Neural crest cell (in vitro differentiated cells): ENCODE measurements at places on chromosomes 2 and 18.
A peak's percentile ranks its signal among the peaks of the same experiment; 100 is the strongest.

DNA sequence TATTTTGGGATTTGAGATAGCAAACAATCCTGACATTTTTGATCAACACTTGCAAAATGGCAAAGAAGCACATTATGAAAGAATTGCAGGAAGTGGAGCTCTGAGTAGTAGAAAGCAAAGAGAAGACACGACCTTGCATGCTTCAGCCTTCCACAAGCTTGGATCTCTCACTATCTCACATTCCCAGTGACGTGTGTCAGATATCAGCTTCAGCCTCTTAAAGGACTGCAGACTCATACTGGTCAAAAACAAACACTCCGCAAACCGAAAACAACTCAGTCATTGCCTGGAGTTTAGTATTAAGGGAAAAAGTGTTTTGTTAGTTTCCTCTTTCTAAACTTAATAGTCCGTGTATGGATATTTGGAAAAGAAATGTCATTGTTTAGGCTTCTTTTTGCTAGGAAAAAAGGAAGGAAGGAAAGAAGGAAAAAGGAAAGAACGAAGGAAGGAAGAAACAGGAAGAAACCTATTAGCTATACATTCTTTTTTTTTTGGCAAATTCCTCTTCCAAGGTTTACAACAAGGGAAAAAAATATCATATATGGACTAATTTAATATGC lies 32.6 kb upstream of the SLC40A1 start:
- no peak for DNase-seq

GRCh38 chr2:8222979-8223694 lies 458.7 kb upstream of the ID2 start:
- no peak for DNase-seq

DNA sequence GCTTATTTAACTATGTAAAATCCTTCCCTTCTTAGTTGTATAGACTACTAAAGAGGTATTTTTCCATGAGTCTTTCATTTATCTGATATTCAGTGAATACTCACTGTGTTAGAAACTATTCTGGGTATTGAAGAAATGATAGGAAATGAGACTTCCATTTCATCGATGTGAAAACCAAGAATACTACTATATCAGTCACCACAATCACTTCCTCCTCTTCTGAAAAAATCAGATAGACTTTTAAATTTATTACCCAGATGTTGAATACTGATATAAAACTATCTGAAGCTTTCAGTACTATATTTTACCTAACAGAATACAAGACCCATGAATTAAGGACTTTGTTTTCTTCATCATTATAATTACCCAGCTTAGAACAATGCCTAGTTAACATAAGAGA lies 1801.1 kb upstream of the CELF4 start:
- DNase-seq = no peak

- no peak for DNase-seq
Measured at GRCh38 chr2:154688373-154688772, 10.1 kb upstream of the KCNJ3 start.

DNA sequence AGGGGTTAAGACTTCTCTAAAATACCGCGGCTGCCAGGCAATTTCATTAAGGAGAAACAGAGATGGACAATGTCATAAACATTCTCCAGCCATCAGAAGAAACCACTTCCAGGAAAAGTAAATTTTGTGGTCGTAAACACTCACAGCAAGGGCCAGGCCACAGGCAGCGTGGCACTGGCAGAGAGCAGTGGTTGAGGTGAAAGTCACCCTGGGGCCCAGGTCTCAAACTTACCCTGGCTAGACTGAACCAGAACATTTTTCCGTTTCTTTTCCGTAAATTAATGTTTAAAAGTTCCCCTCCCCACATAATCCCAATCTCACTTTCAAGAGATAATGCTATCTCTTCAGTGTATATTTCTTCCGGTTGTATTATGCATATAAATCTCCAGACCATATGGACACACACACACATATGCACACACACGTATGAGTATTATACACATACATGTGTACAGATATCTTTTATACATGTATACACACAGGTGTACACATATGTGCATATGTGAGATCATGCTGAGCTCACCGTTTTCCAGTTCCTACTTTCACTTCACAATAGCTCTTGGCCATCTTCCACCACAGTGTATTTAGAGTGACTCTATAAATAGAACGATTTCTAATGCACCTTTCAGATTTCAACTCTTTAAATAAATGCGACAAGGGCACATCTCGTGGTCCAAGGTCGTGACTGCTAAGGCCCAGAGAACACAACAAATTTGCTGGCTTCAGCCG lies 90.1 kb downstream of the MALT1 start:
- DNase-seq = no peak

DNA sequence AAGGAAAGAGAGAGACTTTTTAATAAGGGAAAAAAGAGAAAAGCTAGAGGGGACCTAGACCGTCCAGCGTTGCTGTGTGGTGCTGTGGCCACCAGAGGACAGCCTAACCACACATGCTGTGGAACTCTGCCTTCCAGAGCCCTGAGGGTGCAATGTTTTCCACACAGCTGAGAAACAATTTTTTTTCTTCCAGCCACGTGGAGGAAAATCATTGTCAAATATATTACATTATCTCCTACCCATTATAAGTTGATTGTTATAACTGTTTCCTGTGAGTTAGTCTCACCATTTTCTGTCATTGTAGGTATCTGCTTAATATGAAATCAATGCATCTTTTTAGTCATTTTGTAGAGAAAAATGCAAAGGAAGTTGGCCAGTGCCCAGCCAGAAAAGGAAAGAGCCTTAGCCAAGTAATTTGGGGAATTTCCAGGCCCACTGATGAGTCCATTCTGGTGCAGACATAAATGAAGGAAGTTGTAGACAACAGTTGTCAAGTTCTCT lies 5.9 kb upstream of the MRPL19 start:
- peak; percentile 63 for DNase-seq

GRCh38 chr2:102439065-102439695 lies 16.2 kb downstream of the IL18RAP start:
- DNase-seq = no peak

DNA sequence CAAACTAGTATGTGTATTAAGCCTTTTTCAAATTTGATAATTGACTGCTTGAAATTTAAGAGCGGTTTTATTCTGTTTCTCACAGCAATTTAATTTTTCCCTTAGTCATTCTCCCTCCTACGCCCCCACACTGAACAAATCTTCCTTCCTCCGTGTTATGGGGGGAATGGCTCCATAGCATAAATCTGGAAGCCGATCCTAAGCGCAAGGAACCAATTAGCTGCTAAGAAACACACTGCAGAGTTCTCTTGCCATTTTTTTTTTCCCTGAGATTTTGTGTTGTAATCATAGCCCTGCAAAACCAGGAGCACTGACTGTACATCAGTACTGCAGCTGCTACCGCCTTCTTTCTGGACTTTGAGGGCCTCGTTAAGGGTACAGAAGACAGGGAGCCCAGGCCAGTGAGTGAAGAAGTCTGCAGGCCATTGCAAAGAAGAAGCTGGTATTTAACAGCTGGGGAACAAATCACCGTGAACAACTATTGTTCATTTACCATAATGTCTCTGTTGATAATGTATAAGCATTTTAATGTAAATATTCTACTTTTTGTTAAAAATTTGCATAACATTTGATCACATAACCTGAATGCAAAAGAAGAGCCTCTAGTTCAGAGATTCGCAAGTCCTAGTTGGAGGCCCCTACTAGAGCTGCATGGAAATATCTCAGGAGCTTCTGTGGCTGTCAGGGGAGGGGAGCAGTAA lies 264.0 kb downstream of the LRATD1 start:
- DNase-seq = no peak

DNA sequence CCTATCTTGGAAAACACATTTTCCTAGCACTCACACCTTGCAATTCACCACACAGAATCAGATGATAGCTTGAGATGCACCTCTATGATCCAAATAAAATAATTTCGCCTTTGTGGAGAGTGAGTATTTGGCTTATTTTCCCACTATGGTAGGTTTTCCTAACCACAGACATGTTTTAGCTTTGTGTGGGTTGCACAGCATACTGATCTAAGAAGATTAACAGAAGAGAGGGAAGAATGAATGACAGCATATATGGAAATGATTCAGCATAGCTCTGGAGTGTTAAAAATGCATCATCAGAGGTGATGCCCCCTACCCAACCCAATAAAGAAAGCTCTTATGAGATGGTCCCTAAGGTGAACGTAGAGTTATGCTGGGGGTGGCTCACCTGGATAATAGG lies 72.5 kb downstream of the GCA start:
- DNase-seq = no peak

DNA sequence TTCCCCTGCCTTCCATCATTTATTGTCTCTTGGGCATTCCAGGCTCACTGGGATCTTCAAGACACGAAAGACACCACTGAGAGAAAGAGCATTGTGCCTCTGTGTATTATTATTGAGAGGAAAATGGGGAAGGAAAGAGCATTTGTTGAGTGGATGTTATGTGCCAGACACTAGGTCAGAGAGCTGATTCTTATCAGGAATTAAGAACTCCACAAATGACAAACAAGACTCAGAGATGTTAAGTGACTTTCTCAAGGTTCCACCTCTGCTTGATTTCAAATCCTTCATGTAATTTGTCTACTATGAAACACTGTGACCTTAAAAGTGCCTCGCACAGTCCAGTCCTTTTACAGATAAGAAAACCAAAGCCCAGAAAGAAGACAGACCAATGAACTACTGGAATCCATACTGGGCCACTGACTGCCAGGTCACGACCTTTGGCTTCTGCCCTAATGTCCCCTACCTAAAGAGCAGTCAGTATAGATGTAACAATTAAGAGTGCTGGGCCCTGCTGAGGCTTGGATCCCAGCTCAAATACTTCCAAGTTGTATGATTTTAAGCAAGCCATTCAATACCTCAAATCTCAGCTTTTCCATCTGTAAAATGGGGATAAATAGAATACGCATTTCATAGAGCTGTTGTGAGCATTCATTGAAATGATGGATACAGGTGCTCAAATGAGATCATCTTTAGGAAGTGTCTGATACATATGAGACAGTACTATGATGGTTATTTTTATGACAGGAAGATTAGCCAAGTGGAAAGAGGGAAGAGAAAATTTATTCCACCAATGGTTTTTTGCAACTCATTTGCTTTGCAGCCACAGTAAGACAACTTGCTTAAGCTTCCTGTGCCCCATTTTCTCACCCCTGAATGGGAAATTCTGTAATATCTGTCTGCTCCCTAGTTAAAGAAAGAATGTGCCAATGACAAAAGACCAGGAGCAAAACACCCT lies 10.9 kb downstream of the KLF7 start:
- DNase-seq = no peak

GRCh38 chr2:201835066-201835465 lies 28.7 kb downstream of the CDK15 start:
- no peak for DNase-seq

DNA sequence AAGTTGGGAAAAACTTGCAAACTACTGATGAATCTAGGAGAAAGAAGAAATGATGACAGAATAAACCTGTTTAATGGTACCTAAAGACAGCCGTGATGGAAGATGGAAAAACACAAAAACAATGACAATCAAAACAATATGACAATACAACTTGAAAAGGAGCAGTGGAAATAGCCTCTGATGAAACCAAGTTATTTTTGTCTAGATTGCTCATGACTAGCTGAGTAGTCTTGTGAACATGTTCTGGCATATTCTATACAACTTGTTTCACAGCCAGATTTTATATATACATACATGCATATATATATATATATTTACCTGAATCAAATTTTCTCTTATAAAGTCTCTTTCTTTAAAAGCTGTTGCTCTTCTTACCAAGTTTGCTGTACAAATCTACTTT lies 439.1 kb downstream of the TGIF1 start:
- no peak for DNase-seq

DNA sequence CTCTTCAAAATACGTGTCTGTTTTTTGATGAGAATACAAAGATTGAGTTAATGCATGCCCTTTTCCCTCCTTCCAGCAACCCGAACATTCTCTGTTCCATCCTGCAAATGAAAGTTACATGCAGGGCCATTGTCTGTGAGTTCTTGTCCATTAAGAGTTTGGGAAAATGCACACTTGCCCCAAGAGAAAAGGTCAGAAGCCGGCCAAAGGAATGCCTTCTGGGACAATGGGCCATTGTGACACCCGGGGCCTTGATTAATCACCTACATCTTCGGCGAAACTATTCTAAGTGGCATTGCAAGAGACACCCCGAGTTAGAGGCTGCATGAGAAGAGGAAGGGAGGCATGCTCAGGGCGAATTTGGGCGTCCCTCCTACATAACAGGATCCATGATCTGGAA lies 73.7 kb upstream of the COPS8 start:
- no peak for DNase-seq

DNA sequence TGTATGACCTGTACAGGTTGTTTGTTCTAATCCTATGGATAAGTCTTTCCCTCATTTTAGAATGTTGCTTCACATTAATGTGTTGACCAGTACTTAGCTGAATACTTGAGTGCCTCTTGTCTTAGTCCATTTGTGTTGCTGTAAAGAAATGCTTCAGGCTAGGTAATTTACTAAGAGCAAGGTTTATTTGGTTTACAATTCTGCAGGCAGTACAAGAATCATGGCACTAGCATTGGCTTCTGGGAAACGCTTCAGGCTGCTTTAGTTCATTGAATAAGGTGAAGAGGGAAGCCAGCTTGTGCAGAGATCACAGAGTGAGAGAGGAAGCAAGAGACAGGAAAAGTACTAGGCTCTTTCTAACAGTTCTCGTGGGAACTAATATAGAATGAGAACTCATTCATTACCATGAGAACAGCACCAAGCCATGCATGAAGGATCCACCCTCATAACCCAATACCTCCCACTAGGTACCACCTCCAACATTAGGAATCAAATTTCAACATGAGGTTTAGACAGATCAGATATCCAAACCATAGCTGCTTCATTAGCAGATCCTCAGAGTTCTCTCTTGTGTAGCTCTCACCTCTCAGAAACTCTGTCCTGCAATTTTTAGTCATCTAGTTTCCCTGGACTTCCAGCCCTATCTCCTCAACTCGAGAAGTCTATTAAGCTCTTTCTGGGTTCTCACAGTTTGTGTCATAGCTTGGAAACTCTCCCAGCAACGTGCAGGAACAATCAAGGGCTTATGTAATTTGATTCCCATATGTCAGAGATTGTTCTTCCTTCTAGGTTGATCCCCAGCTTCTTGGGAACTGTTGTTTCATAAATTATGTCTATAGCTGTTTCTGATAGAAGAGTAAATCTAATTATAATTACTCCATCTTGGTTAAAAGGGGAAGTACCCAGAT lies 2082.3 kb upstream of the CELF4 start:
- DNase-seq = no peak

DNA sequence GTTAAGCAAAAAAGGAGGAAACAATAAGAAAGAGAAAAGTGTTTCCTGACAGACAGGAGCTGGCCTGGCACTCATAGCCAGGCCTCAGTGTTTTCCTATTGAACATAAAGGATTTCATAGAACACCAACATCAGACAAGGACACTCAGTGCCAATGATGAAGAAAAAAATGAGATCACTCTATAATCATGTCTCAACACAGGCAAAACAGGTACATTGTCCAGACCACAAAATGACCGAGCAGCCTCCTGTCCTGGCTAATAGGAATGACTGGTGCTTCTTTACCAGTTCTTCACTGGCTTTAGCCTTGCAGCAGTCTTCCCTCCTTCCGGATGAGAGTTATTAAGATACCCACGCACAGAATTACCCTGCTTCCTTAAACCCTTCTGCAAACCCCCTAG lies 35.6 kb downstream of the SEMA4F start:
- no peak for DNase-seq

GRCh38 chr2:202270487-202270886 lies 4.9 kb downstream of the NOP58 start:
- no peak for DNase-seq

- no peak for DNase-seq
Measured at GRCh38 chr2:6831229-6831628, 34.5 kb downstream of the CMPK2 start.
